ENCODE measurements at places on chromosomes 1 and 21. TPM values are rescaled to one million over a fixed set of nuclear protein-coding genes. Genes with fewer than 3 reads are reported as not detected.

DNA sequence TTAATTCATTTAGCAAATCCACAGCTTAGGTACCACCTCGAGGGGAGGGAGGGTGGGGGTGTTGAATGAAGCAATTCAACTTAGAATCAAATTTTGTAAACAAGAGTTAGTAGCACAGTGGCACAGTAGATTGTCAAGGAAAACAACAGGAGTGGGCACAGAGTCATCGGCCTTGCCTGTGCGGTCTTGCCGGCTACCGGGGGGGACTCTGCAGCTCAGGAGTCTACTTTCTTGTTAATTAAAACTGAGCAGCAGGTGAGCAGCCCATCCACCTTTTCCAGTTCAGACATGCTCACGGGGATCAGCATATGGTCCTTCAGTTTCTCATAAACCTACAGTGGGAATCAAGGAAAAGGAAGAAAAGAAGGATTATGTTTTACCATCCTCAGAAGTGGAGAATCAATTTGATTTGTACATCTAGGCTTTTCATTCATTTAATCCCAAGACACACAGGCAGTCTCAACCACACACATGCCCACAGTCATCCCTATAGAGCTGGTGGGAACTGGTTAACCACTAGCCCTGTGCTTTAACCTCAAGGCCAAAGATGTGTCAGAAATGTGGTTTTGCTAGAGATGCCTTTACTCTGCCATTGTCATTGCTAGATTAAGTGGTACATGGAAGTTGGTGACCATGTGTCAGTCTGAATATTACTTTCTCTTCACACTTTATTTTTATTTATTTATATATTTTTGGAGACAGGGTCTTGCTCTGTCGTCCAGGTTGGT lies 45.0 kb upstream of the BCL10 start:
- no peak for DNase-seq

CAPN8 gene
- total RNA-seq: not detected

- no peak for DNase-seq
These were observed 38.8 kb upstream of the FAM3B start for GRCh38 chr21:41277846-41278245.

- DNase-seq: no peak
These were observed 962 bp upstream of the MAN1C1 start for GRCh38 chr1:25615563-25616094.

Data from glomerular endothelial cell (primary cell).